Forelimb muscle (tissue), 1 donor: ENCODE measurements at places on chromosomes 6 and 20.

DNA sequence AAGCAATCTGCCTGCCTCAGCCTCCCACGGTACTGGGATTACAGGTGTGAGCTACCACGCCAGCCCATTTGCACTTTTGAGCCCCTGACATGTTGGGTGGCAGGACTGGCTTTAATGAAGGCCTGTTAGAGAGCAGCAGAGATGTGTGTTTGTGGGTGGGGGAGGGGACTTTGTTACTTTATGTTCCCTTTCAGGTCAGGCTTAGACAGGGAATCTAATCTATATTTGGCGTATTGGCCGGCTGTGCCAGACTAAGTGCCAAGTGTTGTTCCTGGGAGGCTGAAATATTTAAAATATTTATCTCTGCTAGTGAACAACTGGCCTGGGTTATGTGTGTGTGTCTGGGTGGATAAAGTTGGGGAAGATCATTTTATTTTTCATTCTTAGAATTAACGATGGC, 6.1 kb downstream of the GMPR start:
- no peak for DNase-seq

GRCh38 chr6:132950566-132950965, 136.2 kb downstream of the RPS12 start:
- no peak for DNase-seq

DNA sequence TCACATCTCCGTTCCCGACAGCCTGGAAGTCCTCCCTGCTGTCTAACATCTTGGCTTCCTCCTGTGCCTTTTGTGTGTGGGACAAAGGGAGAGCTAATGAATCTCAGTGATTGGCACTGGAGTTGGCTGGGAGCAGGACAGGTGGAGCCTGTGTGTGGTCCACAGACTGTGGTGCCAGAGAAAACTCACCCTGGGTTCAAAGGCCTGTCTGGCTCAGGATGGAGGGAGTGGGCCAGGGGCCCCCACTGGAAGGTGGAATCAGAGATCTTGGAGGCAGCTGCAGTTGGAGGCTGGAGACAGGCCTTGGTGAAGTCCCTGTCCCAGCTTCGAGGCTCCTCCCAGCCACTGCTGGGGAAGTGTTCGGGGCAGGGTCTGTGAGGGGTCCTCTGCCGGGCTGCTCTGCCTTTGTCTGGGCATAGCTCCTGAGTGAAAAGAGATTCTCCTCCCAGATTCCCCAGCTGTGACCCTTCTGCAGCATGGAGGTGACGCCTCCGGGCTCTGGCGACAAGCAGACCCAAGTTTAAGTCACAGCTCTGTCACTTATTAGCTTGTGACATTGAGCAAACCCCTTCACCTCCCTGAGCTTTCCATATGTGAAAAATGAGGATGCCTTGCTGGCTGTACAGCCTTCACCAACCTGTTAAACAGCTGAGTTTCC, 13.9 kb upstream of the ITPR3 start:
- no peak for DNase-seq

- no peak for DNase-seq
Measured at GRCh38 chr6:63864061-63864460, 228.5 kb downstream of the PHF3 start.

- DNase-seq = no peak
Measured at GRCh38 chr6:167221400-167222201, 63.8 kb upstream of the GPR31 start.

GRCh38 chr6:83354747-83355146, 76.1 kb downstream of the ME1 start:
- no peak for DNase-seq
